ENCODE measurements at places on chromosomes 16 and 17.

GRCh38 chr16:7350806-7351205, 18.2 kb downstream of the RBFOX1 start:
- DNase-seq: no peak

DNA sequence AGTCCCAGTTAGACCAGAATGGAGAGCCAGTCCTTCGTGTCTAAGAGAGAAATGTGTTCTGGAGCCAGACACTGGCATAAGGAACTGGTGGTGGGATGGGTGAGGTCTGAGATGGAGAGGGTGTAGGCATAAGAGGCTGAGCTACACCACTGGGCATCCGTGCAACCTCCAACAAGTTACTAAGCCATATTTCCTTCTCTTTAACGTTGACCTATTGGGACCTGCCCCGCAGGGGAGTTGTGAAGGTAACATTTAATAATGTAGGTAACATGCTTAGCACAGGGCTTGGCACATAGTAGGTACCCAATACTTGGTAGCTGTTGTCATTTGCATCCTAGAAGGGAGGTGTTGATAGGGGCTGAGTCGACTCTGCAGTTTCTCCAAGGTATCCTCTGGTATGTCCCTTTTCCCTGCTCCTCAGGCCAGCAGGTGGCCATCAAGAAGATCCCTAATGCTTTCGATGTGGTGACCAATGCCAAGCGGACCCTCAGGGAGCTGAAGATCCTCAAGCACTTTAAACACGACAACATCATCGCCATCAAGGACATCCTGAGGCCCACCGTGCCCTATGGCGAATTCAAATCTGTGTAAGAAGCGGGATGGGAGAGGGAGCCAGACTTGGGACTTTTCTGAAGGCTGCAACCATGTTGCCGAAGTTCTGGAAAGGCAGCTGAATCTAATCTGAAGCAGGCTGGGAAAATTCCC, 1.2 kb downstream of the MAPK7 start:
- DNase-seq: no peak

DNA sequence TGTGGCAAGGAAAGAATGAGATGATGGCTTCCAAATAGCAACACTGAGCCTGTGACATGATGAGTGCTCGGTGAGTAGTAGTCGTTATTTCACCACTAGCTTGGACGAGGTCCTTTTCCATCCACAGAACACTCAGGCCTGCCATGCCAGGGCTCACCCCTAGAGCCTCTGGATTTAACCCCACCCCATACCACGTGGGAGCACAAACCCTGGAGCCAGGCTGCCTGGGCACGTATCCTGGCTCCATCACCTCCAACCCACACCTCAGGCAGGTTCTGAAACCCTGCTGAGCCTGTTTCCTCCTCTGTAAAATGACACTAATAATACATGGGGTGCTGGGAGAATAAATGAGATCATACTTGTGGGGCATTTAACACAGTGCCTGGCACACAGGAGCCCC, 192.4 kb downstream of the KATNIP start:
- DNase-seq: no peak

- no peak for DNase-seq
Measured at GRCh38 chr16:3949287-3949686, 68.8 kb upstream of the CREBBP start.

- no peak for DNase-seq
Measured at GRCh38 chr16:56269811-56270684, 78.8 kb downstream of the GNAO1 start.

DNA sequence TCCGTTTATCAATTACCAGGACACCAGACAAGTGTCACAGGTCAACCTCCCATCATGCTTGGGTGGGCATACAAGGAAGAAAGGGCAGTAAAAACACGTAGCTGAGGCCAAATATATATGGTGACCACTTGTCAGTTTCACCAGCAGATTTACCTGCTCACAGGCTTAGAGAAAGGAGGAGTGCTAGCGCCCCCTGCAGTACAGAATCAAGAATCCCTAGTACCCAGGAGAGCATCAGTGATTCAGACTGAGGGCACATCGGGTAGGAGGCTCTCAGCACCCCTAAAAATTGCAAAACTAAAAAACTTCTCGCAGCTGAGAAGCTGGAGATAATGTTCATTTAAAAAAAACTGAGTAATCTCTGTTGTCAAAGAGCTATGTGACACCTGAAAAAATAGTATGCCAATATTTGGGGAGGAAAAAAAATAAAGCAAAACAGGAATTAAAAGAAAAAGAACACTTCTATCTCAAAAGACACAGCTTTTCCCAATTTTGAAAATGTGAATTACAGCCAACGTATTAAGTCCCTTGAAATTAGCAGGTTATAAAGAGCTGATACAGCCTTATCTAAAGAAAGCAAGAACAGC, 21.2 kb upstream of the MON1B start:
- no peak for DNase-seq

GRCh38 chr17:8128125-8128784, 4.3 kb upstream of the HES7 start:
- DNase-seq: no peak

- DNase-seq: no peak
Measured at GRCh38 chr16:49351096-49351487, 22.5 kb upstream of the C16orf78 start.

GRCh38 chr17:59783221-59784047, 76.0 kb downstream of the VMP1 start:
- no peak for DNase-seq

- DNase-seq: no peak
Measured at GRCh38 chr17:53101706-53102105, 721.0 kb upstream of the KIF2B start.

DNA sequence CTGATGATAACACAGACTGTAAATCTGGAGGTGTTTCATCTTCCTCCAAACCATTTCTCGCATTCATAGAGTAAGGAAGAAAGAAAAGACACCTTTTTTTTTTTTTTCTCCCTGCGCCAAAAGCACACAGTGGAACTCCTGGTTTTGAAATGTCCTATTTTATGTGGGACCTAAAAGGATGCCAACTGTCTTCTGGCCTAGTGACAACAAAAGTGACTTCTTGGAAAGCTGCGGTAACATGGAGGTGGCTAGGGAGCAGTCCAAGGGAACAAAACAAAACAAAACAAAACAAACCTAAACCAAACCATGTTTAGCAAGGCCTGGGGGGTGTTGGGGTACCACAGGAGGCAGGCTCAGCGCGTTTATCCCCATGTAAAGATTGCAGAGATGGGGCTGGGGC, 174.8 kb downstream of the XYLT1 start:
- no peak for DNase-seq

- no peak for DNase-seq
Measured at GRCh38 chr16:27965801-27966200, 97.7 kb downstream of the GSG1L start.

DNA sequence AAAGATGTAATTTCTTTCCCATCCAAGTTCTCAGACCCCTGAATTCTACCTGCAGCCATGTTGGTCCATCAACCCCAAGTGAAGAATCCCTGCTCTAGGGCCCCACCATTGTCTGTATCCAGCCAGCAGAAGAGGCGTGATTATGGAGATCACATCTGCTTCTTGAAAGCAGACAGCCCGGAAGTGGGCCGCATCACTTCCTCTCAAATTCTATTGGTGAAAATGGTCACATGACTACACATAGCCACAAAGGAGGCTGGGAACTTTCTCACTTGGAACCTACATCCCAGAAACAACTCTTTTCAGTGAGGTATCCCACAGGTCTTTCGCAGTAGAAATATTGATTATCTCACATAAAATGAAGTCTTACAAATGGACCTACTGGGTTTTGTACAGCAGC, 40.1 kb downstream of the IL4R start:
- no peak for DNase-seq

- DNase-seq: no peak
Measured at GRCh38 chr17:81348097-81349055, 46.9 kb upstream of the BAHCC1 start.

DNA sequence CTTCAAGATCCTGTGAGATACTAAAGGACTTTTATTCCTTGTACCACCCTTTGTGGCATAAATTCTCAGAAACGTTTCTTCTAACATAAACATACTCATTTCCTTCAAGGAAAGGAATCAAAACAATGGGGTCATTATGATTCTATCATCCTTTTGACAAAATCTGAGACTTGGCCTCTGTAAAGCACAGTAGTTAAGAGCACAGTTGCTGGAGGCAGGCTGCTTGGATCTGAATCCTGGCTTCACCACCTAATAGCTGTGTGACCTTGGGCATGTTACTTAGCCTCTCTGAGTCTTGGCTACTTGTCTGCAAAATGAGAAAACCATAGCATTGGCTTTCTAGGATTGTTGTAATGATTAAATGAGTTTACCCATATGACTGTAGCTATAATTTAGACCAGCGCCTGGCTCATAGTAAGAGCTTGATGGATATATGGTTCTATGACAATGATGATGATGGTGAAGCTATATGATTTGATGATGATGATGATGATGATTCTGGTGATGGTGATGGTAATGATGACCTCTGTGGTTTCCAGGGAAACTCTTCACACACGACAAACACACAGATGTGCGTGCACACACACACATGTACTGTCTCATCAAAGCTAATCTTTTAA, 6.1 kb upstream of the KRT31 start:
- no peak for DNase-seq

GRCh38 chr16:78057803-78058564, 35.6 kb downstream of the CLEC3A start:
- no peak for DNase-seq

- no peak for DNase-seq
Measured at GRCh38 chr16:28602529-28602928, 5.7 kb upstream of the SULT1A2 start.

DNA sequence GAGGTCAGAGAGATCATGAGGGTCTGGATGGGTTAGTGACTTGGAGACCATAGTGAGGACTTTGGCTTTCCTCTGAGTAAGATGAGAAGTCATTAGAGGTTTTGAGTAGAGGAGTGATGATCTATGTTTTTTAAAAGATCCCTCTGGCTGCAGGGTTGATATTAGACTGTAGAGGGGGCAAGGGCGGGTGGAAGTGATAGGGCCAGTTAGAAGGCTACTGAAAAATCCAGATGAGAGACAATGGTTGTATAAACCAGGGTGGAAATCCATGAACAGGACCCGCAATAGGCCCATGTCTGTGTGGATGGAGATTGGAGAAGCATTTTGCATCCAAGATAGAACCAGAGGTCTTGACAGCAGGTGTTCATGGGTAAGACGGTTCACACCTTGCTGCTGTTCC, 9.8 kb downstream of the ITGAL start:
- DNase-seq: no peak

DNA sequence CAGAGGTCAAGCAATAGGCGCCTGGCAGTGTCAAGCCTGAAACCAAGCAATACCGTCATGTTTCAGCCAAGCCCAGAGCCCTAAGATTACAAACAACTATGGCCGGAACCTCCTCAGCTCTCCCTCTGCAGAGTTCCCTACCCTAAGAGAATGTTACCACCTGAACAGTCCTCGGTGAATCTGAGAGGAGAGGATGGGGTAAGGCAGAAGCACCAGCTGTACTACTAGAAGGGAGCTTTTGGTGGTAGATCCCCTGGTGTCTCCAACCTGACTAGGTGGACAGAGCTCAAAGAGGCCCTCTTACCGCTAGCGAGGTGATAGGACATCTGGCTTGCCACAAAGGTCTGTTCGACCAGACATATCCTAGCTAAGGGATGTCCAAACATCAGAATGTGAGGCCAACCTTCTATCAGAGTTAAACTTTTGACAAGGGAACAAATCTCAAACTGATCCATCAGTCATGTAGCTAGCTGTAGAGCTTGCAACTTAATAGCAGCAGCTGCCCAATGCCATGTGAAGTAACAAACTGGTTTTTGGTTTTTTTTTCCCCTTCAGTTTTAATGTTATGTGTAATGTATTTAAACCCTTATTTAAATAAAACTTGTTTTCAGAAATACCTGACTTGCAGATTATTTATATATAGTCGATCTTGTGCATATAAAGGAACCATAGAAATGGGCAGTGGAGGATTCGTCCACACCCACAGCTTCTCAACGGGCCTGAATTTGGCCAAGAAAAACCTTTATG, 2.5 kb downstream of the EIF1 start:
- DNase-seq: no peak

- DNase-seq: no peak
Measured at GRCh38 chr16:10806698-10807097, 11.9 kb downstream of the TVP23A start.

DNA sequence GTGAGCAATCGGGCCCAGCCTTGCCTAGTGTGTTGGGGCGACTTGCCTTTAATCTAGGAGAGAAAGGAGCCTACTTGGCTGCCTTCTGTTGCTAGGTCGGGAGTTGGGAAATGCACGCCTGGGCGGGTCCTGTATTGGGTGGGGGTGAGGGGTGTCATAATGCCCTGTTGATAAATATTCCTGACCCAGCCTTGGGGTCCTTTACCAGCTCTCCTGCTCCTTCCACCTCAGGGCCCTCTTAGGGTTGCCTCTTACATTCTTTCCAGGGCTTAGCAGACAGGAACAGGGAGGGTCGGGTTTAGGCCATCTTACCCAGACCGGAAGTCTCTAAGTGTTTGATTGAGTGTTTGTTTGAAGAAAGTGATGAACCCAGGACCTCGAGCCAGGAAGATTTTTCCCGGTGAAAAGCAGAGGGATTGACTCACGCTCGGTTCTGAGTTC, 112.9 kb downstream of the SEC14L1 start:
- DNase-seq: no peak

DNA sequence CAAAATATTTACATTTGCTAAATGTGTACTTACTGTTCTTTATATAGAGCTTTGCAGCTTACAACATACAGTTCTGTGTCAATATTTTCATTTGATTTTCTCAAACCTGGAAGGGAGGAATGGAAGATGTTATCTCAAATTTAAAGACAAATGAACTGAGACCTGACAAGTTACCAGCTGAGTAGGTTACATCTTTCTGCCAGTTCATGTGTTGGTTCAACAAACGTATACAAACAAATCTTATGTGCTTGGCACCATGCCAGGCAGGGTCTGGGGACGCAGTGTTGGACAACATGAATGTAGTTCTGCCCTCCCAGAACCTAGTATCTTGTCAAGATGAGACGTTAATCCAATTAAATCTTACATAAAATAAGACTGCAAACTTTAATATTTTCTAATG, 507.5 kb upstream of the HSBP1 start:
- no peak for DNase-seq

GRCh38 chr17:38918916-38919315, 6.5 kb upstream of the LASP1NB start:
- no peak for DNase-seq

All from stimulated activated CD4-positive, alpha-beta T cell treated with anti-CD3 and anti-CD28 coated beads, TNF-alpha, amount 100 ng/mL, for 1 hour (primary cell).